ENCODE measurements at places on chromosomes 11 and 22.

- DNase-seq = no peak
These were observed 634 bp downstream of the TIMM8B start for GRCh38 chr11:112085822-112086421.

GRCh38 chr22:17922925-17923903 is 101.1 kb downstream of the MICAL3 start:
- DNase-seq = no peak

DNA sequence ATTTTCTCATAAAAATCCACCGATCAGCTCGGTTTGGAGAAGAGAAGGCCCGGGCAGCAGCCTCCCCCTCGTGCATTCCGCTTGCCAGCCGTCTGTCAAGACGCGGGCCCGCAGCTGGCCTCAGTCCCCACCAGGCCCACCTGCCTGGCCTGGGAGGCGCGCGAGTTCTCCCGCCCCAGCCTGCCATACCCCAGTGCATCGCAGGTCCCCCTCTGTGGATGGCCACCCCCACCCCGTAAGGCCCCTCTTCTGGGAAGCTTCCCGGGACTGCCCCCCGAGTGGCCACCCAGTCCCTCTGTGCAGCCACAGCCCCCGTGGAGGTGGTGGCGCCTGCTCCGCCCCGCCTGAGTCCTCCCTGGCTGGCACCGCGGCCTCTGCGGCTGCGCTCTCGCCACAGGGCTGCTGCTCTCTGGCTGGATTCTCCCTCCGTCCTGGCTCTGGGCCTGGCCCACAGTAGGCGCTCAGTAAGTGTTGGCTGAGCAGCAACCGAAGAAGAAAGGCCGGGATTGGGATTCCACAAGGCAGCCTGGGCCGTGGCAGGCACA is 74.0 kb upstream of the TCF20 start:
- DNase-seq = no peak

DNA sequence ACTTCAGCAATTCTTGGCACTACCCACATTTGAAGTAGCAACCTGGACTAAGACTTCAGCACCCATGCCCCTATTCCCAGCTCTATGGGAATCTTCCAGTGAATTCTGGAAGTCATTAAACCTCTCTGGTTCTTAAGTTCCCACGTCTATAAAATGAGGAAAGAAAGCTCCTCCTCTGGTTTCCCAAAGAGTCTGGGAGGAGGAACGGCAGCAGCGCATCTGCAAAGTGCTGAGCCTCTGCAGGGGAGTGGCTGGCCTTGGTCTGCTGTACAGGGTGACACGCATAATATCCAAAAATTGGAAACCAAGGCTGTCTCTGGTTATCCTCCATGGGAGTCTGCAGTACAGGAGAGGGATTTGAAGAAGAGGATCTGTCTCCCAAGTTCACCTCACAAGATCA is 73.6 kb upstream of the TP53I11 start:
- DNase-seq = no peak

- DNase-seq = no peak
These were observed 18.8 kb downstream of the LARGE2 start for GRCh38 chr11:45941285-45941684.

DNA sequence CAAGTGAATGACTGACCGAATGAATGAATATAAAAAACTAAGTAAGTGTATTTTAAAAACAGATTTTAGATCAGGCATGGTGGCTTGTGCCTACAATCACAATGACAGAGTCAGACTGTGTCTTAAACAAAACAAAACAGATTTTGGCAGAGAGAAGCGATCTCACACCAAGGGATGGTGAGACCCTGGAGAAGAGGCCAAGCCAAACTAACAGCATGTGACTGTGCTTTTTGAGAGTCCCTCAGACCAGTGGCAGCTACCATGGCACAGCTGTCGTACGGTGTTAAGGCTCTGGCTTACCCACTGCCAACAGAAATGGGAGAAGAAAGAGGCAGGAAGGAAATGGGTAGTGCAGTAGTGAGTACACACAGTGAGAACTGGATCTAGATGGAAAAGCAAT is 60.6 kb downstream of the SGSM3 start:
- DNase-seq = no peak

GRCh38 chr22:33898121-33898520 is 22.2 kb downstream of the LARGE1 start:
- DNase-seq = no peak

DNA sequence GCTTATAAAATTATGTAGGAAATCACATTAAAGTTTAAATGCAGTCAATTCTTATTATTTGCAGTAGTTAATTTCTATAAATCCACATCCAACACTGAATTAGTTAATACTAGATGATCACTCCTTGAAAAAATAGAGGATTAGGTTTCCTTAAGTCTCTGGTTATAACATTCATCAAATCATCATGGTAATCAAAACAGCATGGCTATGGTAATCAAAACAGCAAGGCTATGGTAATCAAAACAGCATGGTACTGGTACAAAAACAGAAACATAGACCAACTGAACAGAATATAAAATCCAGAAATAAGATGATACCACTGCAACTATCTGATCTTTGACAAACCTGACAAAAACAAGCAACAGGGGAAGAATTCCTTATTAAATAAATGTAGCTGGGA is 814.6 kb upstream of the CCDC179 start:
- DNase-seq = no peak

DNA sequence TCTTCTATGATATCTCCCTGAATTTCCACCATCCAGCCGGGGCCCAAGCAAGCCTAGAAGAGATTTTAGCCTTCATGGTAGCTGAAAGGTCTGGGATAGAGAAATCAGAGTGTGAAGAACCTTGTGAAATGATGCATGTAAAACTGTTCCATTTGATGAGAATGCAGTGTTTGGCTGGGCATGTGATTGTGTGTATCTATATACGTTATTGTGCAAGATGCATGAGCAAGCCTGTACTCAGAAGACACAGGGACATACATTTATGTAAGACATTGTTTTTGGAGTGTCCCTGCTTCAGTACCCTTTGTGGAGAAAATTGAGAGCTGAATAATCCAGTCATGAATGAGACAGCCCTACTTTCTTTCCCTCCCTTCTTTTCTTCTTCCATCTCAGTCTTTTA is 15.2 kb upstream of the OR52K2 start:
- DNase-seq = no peak

- DNase-seq = no peak
These were observed 43.8 kb downstream of the SC5D start for GRCh38 chr11:121336279-121336937.

- DNase-seq = no peak
These were observed 34.1 kb downstream of the SERGEF start for GRCh38 chr11:17978553-17979287.

GRCh38 chr11:9078113-9079086 is 13.0 kb downstream of the SCUBE2 start:
- DNase-seq = no peak

GRCh38 chr11:65586676-65587075 is 8.9 kb downstream of the KCNK7 start:
- DNase-seq = no peak

DNA sequence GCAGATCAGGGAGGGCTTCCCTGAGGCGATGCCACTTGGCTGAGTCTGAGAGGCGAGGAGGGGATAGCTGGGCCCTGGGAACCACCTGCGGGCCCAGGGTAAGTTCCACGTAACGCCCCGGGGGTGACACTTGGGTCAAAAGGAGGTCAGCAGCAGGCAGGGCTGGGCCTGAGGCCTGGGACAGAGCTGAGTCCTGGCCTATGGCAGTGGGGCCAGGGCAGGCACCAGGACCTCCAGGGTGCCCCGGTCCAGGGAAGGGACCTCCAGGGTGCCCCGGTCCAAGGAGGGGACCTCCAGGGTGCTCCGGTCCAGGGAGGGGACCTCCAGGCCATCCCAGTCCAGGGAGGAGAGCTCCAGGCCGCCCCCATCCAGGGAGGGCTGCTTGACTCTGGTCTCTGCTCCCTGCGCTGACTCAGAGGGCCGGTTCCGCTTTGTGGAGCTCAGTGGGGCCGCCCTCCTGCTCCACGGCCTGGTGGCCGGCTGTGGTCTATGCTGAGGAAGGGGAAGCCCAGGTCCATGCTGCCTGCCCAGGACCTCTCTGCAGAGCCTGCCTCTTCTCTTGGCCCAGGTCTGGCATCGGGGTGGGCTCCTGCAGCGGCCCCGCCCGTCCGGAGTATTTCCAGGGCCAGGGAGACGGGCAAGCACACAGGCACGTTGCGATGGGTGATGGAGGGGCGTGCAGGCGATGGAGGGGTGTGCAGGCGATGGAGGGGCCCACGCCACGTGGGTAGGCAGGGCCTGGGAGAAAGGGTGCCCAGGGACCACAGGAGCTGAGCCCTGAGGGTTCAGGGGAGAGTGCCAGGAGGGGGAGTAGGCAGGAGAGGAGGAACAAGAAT is 19.5 kb upstream of the WNT7B start:
- DNase-seq = no peak

DNA sequence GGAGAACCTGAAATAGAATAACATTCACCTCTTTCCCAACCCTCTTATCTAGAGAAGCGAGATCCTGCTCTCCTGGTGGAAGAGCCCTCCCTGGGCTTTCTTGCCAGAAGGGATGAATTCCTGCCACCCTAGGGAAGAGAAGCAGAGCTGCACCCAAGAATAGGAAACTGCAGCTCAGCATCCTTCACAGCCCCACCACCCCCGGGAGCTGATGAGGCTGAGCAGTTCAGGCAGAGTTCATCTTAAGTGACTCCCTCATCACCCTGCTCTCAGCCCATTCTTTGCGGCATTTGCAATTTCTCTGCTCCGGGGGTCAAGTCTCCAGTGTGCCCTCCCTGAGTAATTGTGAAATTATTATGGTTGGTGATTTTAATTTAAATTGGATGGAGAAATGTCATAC is 514.9 kb downstream of the BUD13 start:
- DNase-seq = no peak

- no peak for DNase-seq
These were observed 11.3 kb downstream of the DHCR7 start for GRCh38 chr11:71436861-71437260.

- peak; percentile 81 for DNase-seq
These were observed at the start of gene TOMM22 for GRCh38 chr22:38681582-38682335. TOMM22 (plus strand) TSS chr22:38681957; CDS start chr22:38681979, 22 bp downstream.

GRCh38 chr11:102582140-102582539 is 43.0 kb downstream of the MMP20 start:
- DNase-seq = no peak

- no peak for DNase-seq
These were observed at the start of gene ASCL2 for GRCh38 chr11:2270322-2271076. ASCL2 (minus strand) TSS chr11:2270588; CDS start chr11:2270332, 256 bp downstream.

GRCh38 chr11:16086229-16086819 is 270.0 kb downstream of the SOX6 start:
- DNase-seq = no peak

DNA sequence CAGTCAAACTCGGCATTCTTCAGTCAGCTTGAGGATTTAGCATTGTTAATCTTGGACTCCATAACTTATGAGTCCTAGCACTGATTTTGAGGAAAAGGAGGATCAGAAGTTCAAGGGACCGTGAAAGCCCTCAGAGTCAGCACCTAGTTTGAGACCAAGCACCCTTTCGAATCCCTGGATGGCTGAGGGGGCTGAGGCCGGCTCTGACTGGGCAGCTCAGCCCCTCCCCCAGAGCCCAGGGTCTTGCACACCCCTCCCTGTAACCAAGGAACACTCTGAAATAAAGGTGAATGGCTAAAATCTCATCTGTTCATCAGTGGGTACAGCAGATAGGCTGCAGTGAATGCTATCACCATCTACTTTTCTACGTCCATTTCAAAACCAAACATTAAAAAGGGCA is 27.3 kb downstream of the SLC25A18 start:
- DNase-seq = no peak

DNA sequence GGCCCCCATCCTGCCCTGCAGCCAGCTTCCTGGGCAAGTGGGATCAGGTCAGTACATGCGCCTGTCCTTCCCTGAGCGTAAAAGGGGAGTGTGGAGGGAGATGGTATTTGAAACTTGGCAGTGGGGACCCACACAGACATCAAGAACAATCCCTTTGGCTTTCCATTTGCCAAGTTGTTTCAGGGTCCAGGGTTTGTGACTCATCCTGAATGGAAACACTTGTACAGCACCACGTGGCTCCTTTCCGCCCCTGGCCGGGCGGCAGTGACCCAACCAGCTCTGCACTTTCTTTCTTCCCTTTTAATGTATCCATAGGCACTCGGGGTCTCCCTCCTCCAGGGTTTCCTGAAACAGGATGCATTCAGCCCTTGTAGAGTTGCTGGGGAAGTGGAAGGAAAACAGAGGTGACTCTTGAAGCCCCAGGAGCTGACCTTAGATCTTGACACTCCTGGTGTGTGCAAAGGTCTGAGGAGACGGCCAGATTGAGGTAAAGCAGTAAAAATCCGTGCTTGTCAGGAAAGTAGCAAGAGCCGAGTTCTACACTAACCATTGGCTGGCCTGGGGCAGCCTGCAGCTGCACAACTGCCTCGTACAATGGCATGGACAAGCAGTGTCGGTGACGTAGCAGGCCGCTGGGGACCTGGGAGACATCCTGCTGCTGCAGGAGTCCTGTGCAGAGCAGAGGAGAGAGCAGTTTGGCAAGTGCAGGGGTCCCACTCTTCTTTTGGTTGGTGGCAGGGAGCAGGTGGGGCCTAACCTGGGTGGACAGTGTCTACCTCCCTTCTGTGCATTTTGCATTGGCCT is 189.8 kb downstream of the SNX19 start:
- no peak for DNase-seq

- DNase-seq = no peak
These were observed 107.7 kb upstream of the POU2AF2 start for GRCh38 chr11:111137846-111138245.

DNA sequence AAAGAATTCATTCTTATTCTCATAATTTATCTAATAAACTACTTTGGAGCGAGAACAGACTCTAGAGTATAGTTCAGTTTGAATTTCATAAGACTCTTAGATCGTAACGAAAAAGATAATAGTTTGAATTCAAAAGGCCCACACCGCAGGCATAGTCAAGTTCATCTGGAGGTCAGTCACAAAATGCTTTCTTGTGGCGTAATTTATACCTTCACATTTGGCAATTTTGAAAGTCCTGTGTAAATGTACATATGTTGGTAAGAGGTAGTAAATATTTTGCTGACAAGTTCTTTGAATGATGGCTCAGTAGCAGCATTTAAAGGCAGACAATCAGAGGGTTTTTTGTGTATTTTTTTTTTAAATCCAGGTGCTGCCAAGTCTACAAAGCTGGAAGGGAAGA is 88.1 kb downstream of the TEAD1 start:
- DNase-seq = no peak

- DNase-seq = no peak
These were observed 94.7 kb upstream of the RASSF10 start for GRCh38 chr11:12914400-12914912.

GRCh38 chr11:1405186-1406020 is 15.7 kb downstream of the BRSK2 start:
- no peak for DNase-seq

DNA sequence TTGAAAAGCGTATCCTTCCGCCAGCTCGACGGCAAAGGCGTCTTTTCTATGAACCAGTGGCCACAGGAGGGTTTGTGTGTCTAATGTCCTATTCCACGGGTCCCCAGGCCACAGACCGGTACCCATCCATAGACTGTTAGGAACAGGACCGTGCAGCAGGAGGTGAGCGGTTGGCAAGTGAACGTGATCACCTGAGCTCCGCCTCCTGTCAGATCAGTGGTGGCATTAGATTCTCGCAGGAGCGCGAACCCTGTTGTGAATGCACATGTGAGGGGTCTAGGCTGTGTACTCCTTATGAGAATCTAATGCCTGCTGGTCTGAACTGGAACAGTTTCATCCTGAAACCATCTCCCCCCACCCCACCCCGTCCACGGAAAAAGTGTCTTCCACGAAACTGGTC is 62.7 kb upstream of the KCNQ1OT1 start:
- DNase-seq = no peak

GRCh38 chr11:76995081-76995576 is 39.1 kb upstream of the B3GNT6 start:
- DNase-seq = no peak
